MG63 (cell line): ENCODE measurements at places on chromosomes 12 and 14. TPM values are rescaled to one million over a fixed set of nuclear protein-coding genes. Genes with fewer than 3 reads are reported as not detected.

BATF gene
- not detected in 2 replicates for total RNA-seq

WSCD2 gene
- not detected in 2 replicates for total RNA-seq

ARPC3 gene
- 397 and 586 TPM in 2 replicates for total RNA-seq

DNA sequence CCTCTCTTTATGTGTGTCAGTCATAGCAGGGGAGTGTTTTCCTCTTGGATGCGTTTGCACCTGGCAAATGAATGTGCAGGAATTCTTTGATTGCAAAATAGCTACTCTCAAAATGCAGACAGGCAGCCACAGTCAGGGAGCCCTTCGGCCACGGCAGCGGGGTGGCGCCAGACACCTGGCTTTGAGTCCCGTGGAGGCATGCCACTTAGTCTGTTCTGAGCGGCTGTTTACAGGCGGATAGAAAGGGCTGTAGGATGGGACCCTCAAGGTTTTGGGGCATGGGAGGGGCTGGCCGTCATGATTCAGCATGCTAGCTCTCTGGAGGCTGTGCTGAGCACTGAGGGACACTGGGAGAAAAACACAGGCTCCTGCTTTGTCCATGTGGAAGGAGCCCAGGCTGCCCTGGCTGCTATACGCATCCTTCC is 117.1 kb downstream of the SLC25A47 start:
- DNase-seq: peak; percentile 65

DNA sequence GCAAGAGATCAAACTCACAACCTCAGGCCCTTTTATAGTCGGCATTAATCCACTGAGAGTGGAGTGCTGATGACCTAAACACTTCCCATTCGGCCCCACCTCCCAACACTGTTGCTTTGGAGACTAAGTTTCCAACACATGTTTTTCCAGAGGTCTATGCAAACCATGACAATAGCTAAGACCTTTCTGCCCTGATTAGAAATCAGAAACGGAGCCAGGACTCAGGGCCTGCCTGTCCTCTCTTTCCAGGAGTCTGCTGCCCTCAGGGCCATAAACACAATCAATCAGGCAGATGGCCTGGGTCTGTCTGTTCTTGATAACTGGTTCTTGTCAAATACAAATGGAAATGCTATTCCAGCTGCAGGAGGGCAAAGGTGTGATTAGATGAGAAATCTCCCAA is 97.2 kb upstream of the PSMC1 start:
- no peak for DNase-seq

- no peak for DNase-seq
Measured at GRCh38 chr14:75631453-75631831, 29.2 kb downstream of the ERG28 start.

DNA sequence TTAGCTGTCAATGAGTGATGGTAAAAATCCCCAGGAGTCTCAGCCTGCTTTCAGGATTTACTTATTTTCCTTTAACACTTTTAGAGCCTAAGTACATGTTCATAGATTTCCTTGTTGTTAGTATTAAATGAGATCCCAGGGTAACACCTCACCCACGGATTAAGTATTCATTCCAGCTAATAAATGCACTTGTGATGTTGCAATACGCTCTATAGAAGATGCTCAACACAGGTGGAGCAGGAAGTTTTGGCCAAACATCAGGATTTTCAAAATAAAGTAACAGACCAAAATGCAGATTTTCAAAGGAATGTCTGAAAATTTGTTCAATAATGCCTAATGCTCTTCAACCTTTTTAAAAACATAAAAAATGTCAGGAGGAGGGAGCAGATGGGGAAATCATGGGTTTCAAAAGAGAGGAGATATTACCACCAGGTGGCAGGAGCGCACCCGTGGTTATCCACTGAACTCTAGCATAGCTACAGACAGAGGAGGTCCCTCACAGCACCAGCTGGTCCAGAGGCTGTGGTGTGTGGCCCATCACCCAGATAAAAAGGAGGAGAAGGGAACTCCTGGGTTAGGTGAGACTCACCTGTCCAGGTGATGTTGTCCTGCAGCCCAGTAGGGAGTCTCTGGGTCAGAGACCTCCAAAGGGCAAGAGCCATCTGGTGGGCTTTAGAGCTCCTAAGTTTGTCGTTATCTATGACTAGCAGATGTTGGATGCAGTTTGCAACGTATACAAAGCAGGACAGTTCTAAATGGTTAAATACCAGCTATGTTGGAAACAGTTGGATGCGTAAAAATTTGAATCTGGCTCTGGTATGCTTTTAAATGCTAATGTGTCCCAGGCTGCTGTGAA is 1158.4 kb upstream of the TMEM132C start:
- peak; percentile 58 for DNase-seq

GRCh38 chr12:113610698-113611097 is 139.0 kb upstream of the LHX5 start:
- no peak for DNase-seq

DNA sequence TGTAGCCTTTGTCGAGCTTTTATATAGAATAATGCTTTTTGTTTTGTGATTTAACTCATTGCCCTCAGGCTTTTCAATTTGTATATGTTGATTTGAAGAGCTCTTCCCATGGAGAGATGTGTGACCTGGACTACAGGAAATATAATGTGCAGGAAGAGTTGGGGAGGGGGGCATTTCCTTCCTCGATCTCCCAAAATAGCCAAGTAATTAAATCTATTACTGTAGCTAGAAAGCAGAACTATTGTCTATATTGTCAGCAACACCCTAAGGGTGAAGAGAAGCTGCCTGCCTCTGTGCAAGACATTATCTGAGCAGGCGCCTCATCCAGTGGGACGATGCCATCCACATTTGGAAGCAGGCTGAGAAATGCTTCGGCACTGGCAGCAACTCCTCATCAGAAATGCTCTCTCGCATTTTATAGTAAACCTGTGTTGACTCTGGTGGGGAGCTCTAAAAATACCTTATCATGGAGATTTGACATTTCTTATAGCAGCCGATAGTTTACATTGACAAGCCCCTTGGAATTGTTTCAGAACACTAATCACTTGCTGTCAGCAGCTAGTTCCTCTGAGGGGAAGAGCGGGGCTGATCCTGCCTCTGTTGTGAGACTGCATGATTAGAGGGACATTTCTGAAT is 392.5 kb upstream of the RGS6 start:
- no peak for DNase-seq

- no peak for DNase-seq
Measured at GRCh38 chr14:100305324-100306100, 732 bp downstream of the SLC25A29 start.

DNA sequence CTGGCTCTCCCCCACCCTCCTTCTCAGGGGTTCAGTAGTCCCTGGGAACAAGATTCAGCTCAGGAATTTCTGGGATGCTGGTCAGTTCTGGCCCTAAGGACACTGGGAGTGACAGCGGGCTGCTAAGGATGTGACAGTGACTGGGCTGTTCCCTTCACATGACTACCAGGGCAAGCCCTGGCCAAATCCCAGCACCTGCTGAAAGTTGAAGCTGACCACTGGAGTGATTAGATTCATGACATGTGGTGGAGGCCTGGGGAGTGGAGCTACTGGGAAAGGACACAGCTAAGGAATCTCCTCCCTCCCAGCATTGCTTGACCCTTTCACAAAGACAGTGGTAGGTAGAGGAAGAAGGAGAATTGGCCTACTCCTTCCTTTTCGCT is 204.9 kb downstream of the DAD1 start:
- no peak for DNase-seq

DNA sequence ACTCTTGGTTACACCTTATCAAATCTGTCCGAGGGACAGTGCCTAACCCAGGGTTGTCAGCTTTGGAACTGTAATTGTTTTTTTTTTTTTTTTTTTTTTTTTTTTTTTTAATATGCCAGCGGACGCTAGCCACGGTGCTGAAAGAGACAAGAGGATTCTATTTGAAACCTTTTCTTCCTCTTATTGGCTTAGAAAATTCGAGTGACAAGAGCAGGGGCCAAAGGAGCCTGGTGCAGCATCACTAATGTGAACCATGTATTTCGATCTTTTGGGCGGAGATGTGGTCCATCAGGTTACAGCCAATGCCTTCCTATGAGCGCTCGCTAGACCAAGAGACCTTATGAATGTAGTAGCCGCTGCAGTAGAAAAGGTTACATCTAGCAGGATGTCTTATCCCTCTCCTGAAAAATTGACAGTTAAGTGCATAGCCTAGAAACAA is 922 bp downstream of the PTPRR start:
- no peak for DNase-seq

- DNase-seq: no peak
Measured at GRCh38 chr14:31388687-31389413, 31.5 kb downstream of the HEATR5A start.

- peak; percentile 61 for DNase-seq
Measured at GRCh38 chr14:77040741-77041653, 12.5 kb upstream of the IRF2BPL start.

DNA sequence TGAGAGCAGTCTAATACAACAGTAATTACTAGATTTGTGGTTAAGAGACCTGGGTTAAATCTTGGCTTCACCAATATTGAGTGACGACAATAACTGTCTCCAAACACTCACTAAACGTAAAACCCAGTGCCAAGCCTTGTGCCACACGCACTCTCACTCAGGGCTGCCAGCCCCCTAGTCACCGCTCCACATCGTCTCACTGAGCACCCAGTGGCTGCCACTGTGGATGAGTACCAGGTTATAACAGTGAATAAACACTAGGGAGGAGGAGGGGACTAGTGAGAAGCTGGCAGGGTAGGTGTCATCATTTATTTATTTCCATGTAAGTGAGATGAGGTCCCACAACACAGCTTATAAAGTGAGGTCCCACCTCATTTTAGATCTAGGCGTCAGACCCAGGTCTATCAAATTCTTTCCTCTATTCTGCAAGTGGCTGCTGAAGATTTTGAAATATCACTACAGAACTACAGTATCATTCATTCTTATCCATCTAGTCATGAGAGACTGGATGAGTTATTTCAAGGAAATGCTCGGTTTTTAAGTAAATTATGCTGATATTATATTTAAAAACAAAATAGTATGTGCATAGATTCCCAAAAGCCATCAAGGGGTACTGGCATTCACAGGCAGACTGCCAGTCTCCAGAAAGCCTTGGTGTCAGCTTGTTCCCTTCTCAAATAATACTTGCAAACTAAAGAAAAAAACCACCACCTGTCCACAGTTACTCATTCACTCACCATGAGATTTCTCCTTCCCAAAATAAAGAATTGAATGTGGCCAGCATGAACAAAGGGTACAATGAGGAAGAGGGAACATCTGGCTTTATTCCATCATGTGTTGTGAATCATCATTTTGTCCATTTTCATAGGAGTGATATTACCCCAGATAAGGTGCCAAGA is 84.0 kb downstream of the PTPN21 start:
- no peak for DNase-seq

GRCh38 chr12:93638095-93638494 is 39.1 kb upstream of the CRADD start:
- DNase-seq: no peak

DNA sequence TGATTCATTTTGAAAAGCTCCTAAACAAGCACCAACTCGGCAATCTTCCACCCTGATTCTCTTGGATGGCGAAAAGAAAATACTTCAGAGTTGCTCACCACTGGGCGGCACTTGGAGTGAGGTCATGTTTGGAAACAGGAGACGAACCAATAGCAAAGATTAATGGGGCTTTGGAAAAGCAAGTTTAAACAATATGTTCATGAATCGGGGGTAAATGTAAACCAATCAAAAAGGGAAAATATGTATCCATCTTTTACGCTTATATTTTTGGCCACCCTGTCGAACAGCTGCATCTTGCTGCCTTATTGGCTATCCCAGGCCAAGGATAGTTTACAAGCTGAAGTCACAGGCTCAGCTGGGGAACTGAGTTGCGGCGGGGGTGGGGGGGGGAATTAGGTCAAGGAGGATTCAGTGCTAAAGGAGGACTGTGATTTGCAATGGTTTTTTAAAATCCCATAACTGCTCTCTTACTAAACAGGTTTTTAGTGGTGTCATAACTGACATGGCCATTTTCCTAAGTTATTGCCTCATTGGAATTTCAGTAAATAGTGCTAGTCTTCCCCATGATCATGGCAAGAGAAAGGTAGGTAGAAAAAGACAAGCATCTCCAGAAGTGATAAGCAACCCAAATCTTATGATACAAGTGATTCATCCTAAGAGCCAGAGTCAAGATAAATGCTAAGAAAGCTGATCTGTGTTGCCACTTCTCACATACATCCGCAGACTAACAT is 210.6 kb downstream of the PHLDA1 start:
- DNase-seq: peak; percentile 90

- no peak for DNase-seq
Measured at GRCh38 chr12:5230861-5231260, 187.2 kb downstream of the KCNA5 start.

DNA sequence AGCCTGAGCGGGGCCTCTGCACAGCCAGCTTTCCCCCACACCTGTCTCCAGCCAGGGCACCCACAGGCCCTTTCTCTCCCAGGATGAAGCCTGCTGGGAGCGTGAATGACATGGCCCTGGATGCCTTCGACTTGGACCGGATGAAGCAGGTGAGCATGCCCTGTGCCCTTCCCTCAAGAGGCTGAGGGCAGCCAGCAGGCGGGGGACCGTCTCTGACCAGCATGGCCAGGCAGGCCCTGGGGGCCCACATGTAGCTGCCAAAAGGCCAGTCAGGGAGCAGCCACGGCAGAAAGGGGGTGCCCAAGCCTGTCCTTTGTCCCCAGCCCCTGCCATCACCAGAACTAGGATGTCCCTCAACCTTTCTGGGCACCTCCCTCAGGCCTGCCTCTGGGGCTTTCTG is 18.3 kb downstream of the DEGS2 start:
- DNase-seq: no peak

DNA sequence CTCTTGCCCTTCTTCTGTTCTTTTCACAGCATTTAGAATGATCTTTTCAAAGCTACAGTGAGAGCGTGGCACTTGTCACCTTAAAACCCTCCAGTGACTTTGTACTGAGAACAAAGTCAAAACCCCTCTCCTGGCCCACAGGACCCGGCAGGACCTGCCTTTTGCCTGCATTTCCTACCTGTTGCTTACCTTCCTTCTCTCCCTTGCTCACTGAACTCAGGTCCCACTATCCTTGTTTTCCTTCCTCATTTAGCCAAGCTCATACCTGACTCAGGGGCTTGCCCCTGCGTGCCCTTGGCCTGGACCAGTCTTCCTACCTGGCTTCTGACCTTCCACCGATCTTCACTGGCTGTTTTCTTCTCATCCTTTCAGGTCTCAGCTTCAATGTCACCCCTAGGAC is 112.3 kb upstream of the PRMT8 start:
- DNase-seq: no peak

- no peak for DNase-seq
Measured at GRCh38 chr12:65313719-65314317, 35.3 kb downstream of the MSRB3 start.

GRCh38 chr12:108888031-108888430 is 8.1 kb downstream of the DAO start:
- DNase-seq: no peak

GRCh38 chr12:94289461-94290312 is 141.3 kb downstream of the PLXNC1 start:
- DNase-seq: peak; percentile 78

DNA sequence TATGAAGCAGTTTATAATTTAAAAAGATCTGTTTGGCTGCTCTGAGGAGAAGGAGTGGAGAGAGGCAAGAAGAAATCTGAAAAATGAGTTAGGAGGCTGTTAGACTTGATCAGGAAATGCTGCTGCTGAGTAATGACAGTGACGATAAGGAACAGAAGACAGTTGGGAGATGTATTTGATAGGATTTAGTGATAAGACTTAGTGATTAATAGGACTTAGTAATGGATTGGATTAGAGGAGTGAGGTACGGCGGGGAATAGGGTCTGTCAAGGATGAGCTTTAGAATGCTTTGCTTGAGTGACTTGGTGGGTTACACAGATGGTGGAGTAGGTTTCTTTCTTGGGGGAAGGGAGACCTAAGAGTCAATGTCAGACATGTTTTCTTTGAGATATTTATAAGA is 31.7 kb downstream of the UNC79 start:
- DNase-seq: no peak
